ENCODE measurements at places on chromosomes 1 and 21.

DNA sequence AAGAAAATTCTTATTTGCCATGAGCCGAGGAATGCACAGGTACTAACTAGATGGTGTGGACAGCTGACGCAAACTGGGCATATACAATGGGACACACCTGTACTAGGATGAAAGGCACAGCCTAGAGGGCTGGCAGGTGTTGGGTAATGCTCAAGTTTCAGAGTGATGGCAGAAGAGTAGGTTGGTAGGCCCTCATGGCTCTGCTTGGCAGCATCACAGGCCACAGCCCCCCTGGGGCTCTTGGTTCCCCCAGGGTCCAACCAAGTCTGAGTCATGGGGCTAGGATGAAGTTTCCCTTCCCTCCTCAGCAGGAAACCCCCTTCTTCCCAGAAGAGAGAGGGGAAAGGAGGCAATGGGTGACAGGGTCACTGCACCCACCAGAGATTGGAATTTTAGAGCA lies 35.2 kb downstream of the SPEN start:
- no peak for DNase-seq

DNA sequence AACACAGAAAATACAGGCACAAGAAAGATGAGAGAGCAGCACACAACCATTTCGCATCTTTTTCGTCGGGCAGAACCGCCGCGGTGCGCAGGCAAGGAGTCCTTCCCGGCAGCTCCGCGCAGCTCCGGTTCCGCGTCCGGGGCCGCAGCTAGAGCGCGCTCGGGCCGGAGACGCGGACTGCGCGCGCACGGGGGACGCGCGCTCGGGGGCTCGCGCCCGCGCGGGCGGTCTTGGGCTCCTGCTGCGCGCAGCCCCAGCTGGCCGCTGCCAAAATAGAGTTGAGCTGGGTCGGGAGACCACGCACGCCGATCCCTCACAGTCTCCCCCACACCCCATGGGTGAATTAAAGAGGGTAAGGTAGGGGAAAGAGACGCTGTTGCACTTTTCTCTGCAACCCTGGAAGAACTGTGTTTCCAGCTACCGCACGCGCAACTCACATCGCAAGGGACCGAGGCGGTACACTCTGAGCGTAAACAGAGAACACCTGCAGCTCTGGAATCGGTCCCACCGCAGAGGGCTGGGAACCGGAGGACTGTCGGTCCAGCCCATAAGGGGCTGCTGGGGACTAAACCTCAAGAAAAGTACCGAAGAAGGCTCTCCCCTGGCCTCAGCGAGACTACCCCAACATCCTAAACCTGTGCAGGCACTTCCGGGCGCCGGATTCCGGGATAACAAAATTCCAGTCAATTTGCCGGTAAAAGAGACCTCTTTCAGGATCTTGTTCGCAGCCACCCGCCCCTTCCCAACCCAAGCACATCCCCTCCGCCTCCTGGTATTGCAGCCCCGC lies 1.7 kb downstream of the NR5A2 start:
- no peak for DNase-seq

- peak; percentile 11 for DNase-seq
Measured at GRCh38 chr1:8343464-8344001, 25.6 kb downstream of the SLC45A1 start.

GRCh38 chr1:34625521-34626015 lies 129.3 kb upstream of the GJB5 start:
- no peak for DNase-seq

- DNase-seq: peak; percentile 8
Measured at GRCh38 chr1:169483500-169483966, 2.2 kb downstream of the SLC19A2 start.

DNA sequence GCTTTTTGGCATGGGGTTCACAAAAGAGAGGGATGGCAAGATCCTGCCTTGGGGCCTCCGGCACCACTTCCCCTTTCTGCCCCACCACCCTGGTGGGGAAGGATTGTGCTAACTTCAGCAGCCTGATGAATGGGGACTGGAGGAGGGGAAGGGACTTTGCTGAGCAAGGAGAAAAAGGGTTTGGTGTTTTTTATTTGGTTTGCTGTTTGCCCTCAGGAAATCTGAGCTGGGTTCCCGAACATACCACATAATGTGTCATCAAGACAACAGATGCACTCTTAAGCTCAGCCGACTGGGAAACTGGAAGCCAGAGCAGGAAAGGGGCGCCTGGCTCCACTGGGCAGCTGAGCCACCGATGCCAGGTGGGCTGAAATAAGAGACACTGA lies 19.8 kb downstream of the OLFML2B start:
- no peak for DNase-seq

Measured in nucleus accumbens (tissue), 56 donors.